Right kidney (tissue), 9 donors: ENCODE measurements at places on chromosomes 3 and 15.

DNA sequence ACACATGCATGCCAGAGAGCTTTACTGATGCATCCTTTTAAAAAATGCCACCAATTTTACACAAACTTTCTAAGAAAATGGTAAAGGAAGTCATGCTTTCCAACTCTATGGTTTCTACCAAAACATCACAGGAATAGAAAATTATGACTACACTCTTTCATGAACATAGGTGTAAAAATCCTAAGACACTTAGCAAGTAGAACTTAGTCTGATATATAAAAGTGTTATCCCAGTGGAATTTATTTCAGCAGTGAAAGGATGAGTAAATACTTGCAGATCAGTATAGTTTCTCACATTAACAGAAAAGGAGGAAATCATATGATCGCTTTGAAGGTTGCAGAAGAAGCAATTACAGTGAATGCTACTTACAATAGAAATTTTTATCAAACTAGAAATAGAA lies 43.4 kb downstream of the MCTP2 start:
- DNase-seq, result no peak

- DNase-seq, result no peak
These were observed 178.5 kb downstream of the FNDC3B start for GRCh38 chr3:172217877-172218276.

- DNase-seq, result no peak
These were observed 384.4 kb upstream of the C2CD4B start for GRCh38 chr15:62549345-62549970.

DNA sequence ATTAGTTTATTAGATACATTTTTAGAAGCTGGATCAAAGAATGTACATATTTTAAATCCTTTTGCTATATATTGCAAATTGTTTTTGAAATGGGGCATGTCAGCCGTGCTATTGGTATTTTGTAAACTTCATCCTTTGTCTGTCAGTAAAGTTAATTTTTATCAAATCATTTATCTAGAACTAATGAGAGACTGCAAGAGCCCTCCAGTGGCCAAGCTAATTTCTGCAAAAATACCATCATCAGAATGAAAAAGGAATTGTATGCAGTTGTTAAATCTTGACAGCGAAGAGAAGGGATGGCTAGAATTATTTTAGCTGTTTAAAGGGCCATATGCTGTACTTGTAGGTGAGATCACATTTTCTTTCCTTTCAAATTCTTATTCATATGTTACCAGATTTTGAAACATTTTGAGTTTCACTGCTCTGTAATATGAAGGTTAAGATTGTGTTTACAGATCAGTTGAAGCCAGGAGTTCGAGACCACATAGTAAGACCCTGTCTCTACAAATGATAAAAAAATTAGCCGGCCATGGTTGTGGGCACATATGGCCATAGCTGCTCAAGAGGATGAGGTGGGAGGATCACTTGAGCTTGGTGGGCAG lies 8.1 kb upstream of the CLDN11 start:
- no peak for DNase-seq

DNA sequence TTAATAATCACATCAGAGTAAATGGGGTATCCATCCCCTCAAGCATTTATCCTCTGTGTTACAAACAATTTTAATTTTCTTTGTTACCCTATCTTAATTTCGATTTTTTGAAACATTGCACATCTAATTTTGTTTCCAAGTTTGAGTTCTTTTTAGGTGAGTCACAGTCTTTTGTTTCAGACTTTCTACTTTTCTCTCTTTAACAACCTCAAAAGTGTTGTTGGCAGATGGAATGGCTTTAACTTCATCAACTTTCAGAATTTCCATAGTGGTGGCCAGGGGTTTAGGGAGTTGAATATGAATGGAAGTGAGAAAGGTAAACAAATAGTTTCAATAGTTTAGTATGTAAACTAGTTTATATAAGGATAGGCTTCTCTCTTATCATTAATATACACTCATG lies 223.0 kb upstream of the MLF1 start:
- no peak for DNase-seq

GRCh38 chr3:10762116-10762515 lies 53.9 kb upstream of the SLC6A11 start:
- DNase-seq, result no peak

- peak; percentile 84 for DNase-seq
These were observed 2.0 kb downstream of the WNT5A start for GRCh38 chr3:55484801-55485791.

DNA sequence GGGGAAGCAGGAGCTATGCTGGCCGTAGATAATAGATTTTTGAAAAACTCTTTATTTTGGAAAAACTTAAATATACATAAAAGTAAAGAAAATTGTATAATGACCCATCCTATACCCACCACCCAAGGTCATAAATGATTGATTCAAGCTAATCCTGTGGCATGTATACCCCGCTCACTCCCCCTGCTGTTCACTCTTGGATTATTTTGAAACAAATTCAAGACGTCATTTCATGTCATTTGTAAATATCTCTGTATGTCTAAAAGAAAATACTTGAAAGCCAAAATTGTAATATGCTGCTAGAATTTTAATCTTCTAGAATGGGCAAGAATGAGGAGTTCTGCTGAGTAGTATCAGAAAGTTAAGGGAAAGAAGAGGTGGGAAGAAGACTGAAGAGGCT lies 241.7 kb downstream of the FEZF2 start:
- DNase-seq, result no peak

GRCh38 chr3:143236226-143236964 lies 116.8 kb downstream of the CHST2 start:
- DNase-seq, result no peak

DNA sequence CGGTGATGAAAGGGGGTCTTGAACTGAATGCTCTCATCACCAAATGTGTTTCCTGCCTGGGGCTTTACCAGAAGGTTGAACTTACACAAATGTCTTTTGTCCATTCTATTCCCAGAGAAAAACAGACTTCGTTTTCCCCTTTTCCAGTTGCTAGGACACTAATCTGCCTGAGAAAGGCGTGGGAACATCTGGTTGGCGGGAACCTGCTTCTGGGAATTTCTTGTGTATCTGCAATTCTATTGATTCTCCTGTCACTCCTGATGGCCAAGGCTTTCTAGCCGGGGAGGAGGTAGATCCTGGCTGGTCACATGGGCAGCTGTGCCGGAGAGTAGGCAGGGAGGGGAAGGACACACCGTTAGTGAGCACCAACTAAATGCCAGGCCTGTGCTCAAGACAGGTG lies 31.1 kb upstream of the CCDC174 start:
- DNase-seq, result no peak

DNA sequence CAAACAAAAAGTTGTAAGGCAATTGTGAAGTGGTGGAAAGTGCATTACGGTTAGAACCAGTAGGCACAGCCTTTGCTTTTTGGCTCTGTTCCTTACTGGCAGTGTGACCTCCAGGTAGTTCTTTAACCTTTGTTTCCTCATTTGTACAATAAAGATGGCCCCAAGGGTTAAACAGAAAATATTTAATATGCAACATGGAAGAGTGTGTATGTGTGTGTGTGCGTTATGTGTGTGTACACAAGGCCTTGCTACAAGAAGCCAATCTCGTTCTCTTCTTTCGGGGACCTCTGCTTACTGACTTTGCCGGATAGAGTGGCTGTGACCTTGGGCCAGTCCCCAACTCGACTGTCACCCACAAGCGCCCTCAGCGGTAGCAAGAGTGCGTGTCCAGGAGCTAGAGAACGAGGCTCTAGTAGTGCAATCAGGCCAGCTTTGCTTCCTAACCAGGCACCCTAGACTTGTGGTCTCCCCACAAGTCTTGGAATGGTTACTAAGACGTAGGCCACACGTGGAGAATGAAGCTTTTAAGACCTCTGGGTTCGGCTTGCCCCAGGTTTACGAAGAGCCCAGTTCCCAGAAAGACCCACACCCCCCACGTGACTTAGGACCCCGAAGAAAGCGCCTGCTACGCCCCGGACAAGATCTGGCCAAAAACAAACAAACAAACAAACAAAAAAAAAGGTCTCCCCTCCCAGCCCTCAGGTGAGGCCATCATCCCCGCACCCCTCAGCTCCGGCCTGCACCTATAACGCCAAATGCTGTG lies 593 bp downstream of the CIAO2A start:
- no peak for DNase-seq

DNA sequence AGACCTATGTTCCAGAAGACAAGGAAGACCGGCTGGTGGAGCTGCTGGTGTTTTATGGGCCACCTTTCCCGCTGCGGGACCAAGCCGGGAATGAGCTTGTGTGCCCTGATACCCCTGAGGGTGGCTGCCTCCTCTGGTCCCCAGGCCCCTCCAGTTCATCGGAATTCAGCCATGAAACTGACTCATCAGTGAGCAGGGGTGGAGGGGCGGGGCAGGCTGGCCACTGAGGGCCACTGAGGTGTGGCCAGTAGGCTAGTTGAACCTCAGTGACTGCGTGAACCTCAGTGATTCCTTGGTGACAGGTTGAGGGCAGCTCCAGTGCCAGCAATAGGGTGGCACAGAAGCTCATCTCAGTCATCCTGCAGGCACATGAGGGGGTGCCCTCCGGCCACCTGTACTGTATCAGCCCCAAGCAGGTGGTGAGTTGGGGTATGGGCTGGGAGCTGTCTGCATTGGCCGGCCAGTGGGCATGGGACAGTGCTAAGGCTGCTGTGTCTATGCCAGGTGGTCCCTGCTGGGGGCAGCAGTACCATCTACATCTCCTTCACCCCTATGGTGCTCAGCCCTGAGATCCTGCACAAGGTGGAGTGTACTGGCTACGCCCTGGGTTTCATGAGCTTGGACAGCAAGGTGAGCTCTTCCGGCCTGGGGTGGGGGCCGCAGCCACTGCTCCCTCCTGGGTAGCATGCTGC lies 20.3 kb downstream of the ACAA1 start:
- no peak for DNase-seq

- peak; percentile 7 for DNase-seq
These were observed 8.6 kb downstream of the MAP3K13 start for GRCh38 chr3:185371306-185372074.

- DNase-seq, result no peak
These were observed 34.8 kb upstream of the DCP1A start for GRCh38 chr3:53382106-53382505.

DNA sequence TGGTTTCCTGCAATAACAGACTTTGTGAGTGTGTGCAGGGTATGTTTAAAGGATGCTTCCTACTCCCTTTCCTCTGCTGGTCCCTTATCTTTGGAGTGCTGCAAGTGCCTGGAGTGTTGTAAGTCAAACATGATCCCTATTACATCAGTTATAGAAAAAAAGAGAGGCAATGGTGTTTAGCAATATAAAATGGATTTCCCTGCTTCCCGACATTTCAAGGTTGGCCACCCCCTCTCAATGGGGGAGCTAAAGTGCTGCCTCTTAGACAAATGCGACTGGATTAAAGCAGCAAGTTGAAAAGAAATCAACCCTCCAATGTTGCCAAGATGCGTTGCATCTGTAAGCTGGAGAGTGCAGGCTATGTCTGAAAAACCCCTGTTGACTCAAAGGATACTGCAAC lies 203.1 kb upstream of the WNT5A start:
- no peak for DNase-seq

DNA sequence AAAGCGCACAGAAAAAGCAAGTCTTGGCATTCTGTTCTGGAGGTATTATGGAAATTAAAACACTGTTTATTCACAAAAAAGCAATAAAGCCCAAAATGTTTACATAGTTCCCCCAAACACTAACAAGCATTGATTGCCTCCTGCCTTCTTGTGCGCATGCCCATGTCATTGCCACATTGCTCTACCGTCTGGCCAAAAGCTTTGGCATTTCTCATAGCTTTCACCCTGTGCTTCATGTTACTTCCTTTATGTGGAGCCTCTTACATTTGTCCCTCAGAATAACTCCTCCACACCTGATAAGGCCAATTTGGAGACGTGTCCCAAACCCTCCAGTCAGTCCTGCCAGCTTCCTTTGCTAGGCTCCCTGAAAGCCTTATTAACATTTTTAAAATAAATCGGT lies 680.8 kb downstream of the GBE1 start:
- DNase-seq, result no peak

DNA sequence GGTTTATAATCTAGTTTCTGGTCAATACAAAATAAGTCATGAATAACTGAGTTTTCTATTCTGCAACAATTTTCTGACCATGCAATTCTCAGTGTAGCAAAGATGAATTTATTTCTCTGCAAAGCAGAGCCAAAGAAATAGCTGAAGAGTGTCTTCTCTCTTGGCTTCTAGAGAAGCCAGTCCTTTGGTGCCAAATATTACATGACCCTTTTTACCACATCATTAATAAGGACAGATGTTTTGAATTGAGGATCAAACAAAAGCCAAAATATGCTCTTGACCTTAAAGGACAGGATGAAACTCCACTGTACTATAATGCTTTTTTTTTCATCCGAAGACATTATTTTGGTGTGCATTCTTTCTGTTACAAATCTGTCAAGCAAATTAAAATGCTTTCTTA lies 40.2 kb upstream of the OSTN start:
- DNase-seq, result no peak
